Inflammatory macrophage (primary cell): ENCODE measurements at places on chromosomes 6 and 20.

DNA sequence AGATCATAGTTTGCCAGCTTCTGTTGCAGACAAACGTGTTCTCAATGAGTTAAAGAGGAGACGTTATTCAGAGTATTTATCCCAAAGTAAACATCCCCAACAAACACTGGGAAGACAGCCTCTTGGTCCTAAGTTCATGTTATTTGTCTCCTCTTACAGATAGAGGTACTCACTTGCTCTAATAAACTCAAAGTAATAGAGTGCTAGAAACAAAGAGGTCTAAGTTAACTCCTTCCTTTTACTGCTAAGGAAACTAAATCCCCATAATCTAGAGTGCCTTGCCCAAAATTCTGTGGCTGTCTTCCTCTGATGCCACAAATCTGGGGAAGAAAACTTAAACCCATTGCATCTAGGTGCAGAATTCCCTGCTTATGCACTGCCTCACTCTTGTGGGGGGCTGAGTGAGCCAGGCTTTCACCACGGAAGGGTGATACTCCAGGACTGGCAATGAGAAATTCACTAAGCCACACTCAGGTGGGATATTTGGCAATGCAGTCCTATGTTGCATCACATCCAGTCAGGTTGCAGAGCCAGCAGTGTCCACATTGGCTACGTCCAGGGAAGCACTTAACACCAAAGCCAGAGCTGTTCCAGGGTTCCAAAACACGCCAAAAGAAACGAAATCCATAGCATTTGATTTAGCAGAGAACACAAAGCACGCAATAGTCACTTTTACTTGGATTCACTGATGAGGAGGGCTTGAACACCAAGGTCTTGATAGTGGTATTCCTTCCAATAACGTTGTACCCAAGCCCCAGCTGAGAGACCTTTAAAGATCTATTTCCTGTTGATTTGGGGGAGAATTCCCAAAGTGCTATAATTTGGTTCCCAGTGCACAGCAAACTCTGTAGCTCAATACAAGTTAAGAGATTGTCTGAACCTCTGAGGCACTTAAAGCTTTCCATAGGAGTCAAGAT lies 81.0 kb upstream of the FOXQ1 start:
- no peak for DNase-seq

DNA sequence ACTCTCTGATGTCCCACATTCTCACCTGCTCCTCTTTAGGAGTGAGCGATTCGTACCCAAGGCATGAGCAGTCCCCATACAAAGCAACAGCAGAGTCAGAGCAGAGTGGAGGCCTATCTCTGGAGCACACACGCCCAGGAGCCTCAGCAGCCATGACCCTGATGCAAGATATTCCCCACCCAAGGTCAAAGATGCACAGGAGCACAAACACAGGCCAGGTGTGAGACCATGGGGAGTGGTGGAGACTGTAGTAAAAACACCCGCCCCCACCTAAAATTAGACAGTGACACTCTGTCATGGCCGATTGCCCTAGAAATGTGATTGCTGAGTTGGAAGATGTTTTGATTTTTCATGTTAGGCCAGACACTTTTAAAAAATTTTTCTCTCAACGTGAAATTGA lies 21.4 kb downstream of the RRBP1 start:
- no peak for DNase-seq

DNA sequence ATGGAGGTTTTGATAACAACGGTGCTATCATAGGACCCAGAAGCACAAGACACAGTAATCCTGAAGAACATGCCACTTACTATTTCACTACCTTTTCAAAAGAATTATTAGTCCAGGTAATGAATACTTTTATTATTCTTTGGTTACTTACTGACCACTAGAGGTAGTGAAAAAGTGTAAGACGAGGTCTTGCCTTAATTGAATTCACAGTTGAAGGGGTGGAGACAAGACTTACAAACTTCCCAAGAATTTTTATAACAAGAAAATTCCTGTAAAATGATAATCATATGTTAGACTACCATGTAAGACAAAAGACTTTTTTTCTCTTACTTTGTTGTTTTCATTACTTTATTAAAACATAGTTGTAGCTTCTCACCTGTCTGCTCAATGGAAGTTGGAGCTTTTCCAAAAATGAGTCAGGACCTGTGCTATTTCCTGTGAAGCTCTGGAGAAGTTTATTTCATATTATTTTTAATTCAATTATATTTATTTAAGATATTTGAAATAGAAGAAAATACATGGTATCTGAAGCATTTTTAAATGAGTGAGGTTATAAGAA lies 52.4 kb downstream of the DOP1A start:
- DNase-seq = no peak

- DNase-seq = peak; percentile 57
Observed at GRCh38 chr6:139591075-139591865, 216.8 kb upstream of the CITED2 start.

DNA sequence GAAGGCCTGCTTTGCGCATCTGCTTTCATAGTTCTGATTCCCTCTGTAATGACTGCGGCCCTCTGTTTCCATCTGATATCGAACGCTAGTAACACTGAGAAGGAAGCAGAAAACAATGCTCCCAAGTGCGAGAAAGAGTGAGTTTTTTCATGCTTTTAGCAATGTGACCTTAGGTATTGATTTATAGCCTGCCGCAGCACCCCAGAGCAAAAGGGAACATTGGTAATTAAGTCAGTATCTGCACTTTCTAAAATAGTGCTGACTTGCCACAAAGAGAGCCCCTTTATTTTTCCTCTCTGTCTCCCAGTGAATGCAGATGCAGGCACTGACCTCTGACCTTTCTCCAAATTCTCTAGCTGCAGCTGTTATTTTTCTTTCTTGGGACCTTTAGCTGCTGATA lies 129.8 kb downstream of the HDGFL1 start:
- no peak for DNase-seq
